GM18507 (cell line): ENCODE measurements at places on chromosomes 5 and 9.

- no peak for DNase-seq
Observed at GRCh38 chr5:75053054-75053303, 621 bp upstream of the GCNT4 start.

DNA sequence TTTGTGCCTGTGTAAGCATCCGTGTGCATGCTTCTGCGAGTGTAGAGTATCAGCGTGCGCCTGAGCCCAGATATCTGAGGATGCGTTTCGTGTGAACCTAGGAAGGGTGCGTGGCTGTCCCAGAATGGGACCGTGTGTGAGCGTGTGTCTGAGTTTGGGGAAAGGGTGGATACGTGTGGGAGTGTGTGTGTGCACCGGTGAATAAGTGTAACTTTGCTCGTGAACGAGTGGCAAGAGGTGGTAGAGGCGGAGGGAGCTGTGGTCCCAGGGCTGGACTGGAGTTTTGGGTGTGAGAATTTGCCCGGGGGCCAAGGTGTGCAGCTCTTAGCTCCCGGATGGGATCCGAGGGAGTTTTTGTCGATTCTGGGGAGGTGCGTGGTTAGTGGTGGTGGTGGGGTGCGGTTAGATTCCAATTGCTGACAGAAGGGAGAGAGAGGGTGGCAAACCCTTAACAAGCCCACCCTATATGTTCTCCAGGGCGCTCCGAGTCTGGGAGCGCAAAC is 686 bp upstream of the COL27A1 start:
- no peak for DNase-seq

GRCh38 chr9:122190597-122191381 is 31.1 kb downstream of the MORN5 start:
- no peak for DNase-seq

DNA sequence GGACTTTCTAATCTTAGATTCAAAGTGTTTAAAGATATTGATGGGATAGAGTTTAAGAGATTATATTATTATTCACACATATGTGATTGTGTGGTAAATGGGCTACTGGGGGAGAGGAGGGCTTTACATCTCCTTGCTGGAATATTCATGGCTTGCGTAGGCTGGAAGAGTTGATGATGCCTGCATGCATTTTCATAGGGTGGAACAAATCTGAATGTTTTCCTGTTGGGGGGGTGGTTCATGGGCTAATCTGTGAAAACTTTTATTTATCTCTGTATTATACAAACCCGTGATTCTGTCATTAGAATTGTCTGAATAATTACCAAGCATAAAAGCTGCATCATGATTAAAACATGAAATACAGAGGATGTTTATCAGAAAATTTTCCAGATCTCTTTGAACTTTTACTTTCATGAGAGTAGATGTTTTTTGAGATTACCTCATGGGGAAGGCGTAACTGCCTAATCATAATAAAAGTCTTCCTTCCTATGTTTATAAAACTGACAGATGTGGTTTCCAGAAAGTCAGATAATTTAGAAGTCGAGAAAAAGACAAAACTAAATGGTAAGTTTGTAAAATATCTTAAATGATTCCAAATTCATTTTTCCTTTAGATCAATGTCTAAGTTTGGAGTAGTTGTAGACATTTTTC is 1185.4 kb upstream of the SEMA6A start:
- no peak for DNase-seq

DNA sequence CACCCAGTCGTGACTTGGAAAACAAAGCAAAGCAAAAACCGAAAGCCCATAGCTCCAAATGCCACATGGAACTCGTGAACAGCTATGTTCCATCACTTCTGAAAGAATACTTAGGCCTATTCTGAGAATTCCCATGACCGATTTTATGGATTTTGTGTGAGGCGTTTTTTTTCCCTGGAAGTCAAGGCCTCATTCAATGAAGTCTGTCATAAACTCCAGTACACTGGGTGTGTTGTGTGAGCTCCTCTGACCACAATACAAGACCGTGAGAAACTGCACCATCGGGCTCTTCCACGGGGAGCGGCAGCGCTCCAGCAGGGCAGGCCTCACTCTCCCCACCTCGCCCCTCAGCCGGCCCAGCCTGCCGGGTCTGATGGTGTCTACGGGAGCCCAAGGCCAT is 209.5 kb downstream of the FANCC start:
- no peak for DNase-seq

GRCh38 chr5:139306197-139306596 is 12.7 kb downstream of the MATR3 start:
- no peak for DNase-seq

- no peak for DNase-seq
Observed at GRCh38 chr9:33172256-33173238, 5.4 kb upstream of the B4GALT1 start.

GRCh38 chr5:41793141-41793770 is 77.0 kb downstream of the OXCT1 start:
- DNase-seq, result no peak

DNA sequence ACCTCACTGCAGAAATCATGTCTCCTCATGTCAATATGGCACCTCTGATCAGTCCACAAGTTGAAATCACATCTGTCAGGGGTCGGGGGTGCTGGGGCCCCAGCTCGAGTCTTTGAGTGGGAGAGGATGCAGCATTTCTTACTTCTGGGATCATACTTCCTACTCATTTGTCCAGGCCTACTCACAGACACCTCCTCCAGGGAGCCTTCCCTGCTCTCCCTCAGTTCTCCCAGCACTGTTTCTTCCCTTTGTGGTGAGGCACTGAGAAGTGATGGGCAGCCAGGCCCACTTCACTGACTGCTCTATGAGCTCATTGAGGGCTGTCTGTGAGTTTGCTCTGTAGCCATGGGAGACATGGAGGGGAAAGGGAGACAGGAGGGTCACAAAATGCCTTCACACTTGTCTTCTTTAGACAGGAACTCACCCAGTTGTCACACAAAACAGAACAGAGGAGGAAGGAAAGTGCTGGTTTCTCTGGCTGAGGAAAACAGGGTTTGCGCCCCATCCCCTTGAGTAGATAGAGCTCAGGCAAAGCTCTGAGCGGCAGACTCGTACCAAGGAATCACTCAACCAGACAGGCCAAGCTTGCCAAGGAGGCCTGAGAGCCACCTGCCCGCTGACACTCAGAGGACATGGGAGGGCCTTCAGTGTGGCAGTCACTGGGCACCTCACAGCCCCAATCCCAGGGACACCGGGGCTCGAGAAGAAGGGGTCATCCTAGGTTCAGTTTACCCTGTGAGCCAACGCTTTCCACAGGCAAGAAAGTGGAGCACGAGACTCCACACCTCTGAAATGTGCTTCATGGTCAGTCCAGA is 152.9 kb downstream of the GABBR2 start:
- DNase-seq, result no peak

DNA sequence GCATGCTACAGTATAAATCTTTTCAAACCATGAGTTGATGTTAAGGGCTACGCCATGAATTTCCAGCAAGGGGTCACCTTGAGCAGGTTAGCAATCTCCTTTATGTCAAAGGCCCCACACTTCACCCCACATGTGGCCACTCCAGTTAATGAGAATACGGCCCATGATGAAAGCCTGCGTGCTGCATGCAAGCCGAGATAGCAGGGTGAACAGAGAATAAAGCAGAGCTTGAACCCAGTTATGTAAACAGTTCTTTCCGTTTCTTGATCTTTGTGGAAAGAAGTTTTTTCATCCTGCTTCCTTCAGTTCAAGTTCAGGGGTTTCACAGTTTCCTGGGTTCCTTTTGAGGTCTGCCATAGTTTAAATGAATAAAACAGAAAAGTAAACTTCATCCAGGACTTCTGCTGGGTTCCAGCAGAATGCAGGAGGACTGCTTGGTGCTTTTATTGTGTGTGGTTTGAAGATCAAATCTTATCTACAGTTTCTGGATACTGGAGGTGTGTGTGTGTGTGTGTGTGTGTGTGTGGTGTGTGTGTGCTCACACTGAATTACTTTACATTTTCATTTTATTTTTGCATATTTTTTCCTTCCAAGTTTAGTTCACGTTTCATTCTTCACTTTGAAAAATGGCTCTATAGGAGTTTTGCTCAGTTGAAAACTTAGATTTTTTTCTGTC is 87.1 kb downstream of the HMHB1 start:
- no peak for DNase-seq

GRCh38 chr5:93252165-93252564 is 328.9 kb downstream of the NR2F1-AS1 start:
- no peak for DNase-seq

GRCh38 chr5:139812836-139813805 is 17.5 kb downstream of the PSD2 start:
- DNase-seq, result no peak

- DNase-seq, result peak; percentile 18
Observed at GRCh38 chr9:96651626-96652025, 3.5 kb downstream of the PRXL2C start.

DNA sequence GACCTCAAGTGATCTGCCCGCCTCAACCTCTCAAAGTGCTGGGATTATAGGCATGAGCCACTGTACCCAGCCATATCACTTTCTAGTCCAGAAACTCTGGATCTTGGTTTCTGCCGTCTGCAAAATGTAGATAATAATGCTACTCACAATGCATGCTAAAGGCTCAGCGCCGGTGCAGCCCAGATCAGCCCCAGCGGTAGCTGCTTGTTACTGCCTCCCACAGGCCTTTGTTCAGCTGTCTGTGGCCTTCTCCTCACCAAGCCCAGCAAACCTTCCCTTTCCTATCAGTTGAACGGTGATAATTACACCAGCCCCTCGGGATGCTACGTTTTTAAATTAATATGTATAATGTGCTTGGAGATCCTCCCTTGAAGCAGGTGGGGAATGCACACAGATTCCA is 26.2 kb upstream of the MSX2 start:
- no peak for DNase-seq

DNA sequence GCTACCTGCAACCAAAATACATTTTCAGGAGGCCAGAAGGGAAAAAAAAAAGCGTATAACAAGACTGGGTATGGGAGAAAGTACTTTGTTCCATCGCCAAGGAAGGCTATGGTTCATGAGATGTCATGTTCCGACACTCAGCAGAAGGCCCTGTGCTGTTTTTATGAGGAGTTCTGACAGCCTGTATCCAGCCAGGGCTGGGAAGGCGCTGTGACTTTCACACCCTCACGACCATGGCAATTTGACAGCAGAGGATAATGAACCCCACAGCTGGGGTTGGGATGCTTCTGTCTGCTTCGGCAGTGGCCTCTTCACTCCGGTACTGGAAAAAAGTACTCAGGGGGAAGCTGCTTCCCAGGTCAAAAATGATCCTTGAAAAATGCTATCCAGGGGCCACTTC is 154.4 kb downstream of the PRELID2 start:
- DNase-seq, result no peak

- DNase-seq, result no peak
Observed at GRCh38 chr9:33140401-33141360, 26.5 kb downstream of the B4GALT1 start.

- DNase-seq, result no peak
Observed at GRCh38 chr5:127061956-127062355, 11.3 kb downstream of the C5orf63 start.

DNA sequence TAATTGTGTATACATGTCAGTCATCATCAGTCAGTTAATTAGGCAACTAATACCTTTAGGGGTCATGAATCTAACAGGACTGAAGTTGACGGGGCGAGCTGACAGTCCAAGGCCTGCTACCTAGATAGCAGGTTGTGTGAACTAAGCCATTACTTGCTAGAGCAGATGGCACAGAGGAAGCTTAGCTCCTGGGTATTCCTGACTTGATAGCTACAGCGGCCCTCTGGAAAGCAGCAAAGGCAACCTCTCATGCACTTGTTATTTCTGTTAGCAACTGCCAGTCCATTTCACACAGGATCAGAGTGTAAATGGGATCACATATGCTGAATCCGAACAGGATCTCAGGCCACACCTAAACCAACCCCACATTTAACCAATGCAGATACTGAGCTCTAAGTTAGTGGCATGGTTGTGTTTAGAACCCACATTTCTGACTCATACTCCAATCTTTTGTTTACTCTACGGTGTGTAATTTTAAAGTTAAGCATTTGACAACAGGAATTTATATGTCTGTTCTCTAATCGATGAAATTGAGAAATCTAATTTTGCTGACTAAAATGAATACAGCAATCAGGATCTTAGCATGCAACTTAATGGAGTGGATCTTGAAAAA is 521.3 kb upstream of the ZNF608 start:
- DNase-seq, result no peak
